ENCODE measurements at places on chromosomes 2 and 18.

GRCh38 chr2:157831573-157832315, 44.4 kb downstream of the ACVR1 start:
- DNase-seq: no peak

DNA sequence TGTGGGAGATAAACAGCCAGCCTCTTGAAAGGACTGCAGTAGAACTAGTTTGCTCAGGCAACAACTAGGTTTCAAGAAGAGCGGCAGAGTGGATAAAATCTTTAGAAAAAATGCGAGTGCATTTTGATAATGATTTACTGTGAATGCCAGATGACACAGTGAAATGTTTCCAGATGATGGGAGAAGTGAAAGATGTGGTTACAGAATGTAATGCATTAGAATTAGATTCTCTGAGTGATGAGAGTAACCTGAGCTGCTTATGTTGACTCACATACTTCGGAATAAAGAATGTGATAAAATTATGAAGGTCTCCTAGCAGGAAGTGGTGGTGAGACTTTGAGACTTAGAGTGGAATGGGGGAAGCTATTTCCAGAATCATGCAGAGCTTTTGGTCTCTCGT, 184.3 kb downstream of the GULP1 start:
- no peak for DNase-seq

DNA sequence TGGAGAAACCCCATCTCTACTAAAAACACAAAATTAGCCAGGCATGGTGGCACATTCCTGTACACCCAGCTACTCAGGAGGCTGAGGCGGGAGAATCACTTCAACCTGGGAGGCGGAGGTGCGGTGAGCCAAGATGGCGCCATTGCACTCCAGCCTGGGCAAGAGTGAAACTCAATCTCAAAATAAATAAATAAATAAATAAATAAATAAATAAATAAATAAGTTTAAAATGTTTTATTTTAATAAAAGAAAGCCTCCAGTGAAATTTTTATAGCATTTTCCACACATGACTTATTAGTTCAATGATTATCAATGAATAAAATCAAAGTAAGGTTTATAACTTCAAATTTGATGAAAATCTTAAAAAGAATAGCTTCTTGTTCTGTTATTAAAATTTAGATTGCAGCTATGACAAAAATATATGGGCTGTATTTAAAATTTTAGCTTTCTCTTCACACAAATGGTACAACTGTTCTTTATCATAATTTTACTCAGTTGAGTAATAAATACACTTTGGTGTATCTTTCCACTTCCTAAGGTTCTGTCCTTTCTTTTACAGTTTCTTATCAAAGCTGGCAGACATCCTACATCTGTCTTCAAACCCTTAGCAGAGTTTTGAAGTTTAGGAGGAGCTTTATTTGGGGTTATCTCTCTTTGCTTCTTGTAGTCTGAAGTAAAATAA, 78.4 kb upstream of the ZSWIM2 start:
- no peak for DNase-seq

- no peak for DNase-seq
Observed at GRCh38 chr18:10455726-10456453, 1.5 kb downstream of the APCDD1 start.

- peak; percentile 56 for DNase-seq
Observed at GRCh38 chr2:94956797-94957391, 68.6 kb upstream of the MAL start.

DNA sequence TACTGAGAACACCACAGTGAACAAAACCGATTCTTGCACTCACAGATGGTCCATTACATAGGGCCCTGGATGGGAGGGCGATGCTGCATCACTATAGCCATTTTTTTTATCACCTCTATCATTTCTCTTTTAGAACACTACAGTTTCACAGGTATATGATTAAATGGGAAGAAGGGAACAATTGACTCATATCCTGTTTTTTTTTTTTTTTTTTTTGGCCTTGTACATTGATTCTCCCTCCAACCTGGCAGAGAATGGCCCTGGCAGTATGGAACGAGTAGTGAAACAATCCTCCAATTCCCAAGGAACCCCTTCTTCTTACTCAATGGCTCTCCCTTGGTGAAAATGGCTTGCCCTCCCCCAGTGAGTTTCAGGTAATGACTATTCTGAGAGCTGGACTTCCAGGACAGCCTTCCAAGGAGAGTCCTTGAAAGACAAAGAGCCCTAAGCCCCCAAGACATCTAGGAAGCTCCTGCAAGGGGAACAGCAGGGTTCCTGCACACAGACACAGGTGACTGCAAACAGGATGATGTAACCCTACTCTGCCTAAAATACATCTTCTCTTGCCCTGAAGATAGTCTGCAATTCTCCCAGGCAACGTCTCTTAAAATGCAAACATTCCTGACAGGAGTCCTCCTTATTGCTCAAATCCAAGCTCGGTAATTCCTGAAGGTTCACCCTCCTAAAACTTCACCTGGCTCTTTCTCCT, 405.4 kb downstream of the SETBP1 start:
- DNase-seq: no peak

DNA sequence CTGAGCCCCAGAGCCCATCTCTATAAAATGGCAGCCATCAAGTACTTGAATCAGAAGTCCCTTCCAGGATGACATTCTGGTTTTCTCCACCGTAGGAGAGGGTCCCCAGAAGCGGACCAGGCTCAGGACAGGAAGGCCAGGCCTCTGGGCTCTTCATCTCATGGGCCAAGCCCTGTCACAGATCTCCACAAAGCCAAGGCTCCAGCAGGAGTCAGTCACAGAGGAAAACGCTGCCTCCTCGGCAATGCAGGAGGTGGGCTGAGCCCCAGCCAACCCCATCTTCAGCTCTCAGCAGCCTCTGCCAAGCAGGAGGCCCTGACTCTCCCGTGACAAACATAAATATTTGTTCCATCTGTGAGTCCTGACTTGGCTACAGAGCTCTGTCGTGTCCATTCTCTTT, 39.4 kb upstream of the GPAT2 start:
- DNase-seq: no peak

- no peak for DNase-seq
Observed at GRCh38 chr2:193743089-193743488, 1548.4 kb upstream of the TMEFF2 start.

DNA sequence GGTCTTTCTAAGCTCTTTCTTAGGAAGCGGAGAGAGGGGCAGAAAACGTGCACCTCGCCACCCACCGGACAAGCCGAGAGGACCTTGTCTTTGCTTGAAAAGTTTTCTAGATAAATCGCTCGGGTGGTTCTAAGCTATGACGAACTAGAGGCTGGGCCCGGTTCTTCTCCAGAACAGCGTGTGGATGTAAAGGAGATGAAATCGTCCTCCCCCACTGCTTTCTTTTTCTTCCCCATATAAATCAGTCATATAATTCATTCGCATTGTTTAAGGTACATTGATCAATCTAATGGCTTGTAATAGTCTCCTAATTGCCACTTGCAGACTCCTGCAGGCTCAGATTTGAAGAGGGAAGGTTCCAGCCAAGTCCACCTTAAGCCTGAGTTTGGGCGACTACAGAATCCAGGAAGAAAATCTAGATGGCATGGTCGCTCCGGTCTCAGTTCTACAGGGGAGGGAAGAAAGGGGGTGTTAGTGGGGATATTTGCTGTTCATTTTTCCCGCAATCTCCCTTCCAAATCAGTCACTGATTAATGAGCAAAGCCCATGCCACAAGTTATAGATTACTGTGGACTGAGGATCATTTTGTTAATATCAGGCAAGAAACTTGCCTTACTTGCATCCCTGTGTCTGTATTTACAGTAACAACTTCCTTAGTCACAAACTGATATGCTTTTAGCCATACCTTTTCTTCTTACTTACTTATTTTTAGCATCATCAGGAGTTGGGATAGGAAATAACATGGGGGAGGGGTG, 5.6 kb upstream of the SP9 start:
- DNase-seq: no peak

DNA sequence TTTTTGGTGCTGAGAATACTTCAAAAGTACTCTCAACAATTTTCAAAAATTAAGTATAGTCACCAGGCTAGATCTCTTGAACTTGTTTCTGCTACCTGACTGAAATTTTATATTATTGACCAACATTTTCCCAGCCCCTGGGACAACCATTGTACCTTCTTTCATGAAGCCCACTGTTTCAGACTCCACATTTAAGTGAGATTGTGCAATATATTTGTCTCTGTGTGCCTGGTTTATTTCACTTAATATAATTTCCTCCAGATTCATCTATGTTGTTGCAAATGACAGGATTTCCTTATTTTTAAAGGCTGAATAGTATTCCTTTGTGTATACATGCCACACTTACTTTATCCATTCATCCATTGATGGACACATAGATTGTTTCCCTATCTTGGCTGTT, 354.2 kb upstream of the VRK2 start:
- no peak for DNase-seq

- no peak for DNase-seq
Observed at GRCh38 chr2:144673456-144673855, 153.5 kb upstream of the ZEB2 start.

GRCh38 chr18:79468119-79468789, 72.5 kb downstream of the NFATC1 start:
- no peak for DNase-seq

DNA sequence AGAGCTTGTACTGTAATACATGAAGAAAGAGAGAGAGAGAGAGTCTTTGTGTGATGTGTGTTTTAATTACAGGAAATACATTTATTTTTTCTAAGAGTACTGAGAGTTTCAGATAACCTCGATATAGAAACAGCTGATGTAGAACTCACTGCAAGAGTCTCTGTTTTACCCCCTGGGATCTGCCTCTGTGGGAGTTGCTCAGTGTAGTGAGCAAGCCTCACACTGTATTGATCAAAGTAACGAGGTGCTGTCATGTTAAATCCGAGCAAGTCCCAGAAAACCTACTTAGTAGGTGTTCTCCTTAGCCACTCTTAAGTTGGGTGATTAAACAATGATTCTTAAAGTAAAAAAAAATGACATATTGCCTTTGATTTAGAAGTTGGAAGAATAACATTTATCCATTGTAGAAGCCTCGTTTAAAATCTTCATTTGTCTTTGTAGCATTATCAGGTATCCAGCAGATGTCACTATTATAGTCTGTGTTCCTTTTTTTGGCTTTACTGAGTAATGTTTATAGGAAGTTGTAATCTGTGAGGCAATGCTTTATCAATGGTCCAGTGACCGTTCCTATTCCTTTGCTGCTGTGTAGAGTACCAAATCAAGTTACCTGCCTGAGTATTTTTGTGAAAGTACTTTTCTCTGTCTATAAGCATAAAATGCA, 219.0 kb downstream of the MYO3B start:
- peak; percentile 44 for DNase-seq

GRCh38 chr2:196239622-196240587, 68.5 kb upstream of the STK17B start:
- DNase-seq: peak; percentile 95

GRCh38 chr2:119692954-119693353, 14.0 kb downstream of the TMEM177 start:
- no peak for DNase-seq

GRCh38 chr2:199552141-199552540, 94.4 kb upstream of the SATB2 start:
- no peak for DNase-seq

DNA sequence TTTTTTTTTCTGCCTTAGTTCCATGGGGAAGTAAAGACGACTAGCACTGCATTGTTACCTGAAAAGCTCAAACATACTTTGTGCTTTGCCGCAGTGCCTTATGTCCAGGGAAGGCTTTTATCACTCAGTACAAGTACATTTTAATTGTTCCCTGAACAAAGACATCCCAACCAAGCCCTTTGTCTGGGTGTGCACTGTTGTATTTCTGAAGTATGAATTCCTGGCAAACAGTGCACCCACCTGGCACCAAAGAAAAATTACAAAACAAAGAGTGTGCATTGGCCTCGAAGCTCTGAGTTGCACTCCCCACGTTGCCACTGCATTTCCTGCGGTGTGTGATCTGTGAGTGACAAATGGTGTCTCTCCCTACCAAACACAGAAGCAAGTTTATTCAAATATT, 858.5 kb upstream of the PIK3C3 start:
- DNase-seq: no peak

- no peak for DNase-seq
Observed at GRCh38 chr2:135617501-135618015, 86.3 kb downstream of the R3HDM1 start.

GRCh38 chr2:172287605-172288315, 139.6 kb upstream of the ITGA6 start:
- peak; percentile 85 for DNase-seq

GRCh38 chr2:28592481-28592880, 96.6 kb downstream of the PLB1 start:
- DNase-seq: no peak

GRCh38 chr2:20595439-20596192, 55.3 kb downstream of the HS1BP3 start:
- peak; percentile 79 for DNase-seq

- DNase-seq: no peak
Observed at GRCh38 chr2:15679386-15679924, 87.8 kb downstream of the DDX1 start.
